RWPE1 (cell line): ENCODE measurements at places on chromosomes 11 and 22.

DNA sequence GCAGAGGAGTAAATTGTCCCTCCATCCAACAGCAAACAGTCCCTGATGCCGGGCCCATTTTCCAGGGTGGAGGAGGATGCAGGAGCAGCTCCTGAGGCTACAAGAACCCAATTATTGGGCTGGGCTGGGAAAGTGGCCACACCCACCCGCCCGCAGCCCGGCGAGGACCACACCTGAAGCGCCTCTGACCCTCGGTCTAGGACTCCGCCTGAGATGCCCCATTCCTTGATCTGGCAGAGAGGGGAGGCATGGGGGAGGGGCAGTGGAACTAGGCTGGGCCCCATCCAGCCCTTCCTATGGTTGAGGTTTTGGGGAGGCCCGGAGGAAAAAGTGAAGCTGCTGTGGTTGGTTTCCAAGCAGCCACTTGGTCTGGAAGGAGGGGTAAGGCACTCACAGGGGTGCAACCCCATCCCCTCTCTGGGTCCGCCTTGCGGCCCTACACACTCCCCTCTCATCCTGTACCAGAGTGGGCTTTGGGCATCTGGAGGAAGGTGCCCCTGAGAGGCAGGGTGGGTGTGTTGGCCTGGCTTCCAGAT lies 2.4 kb upstream of the LGALS1 start:
- DNase-seq, result no peak

DNA sequence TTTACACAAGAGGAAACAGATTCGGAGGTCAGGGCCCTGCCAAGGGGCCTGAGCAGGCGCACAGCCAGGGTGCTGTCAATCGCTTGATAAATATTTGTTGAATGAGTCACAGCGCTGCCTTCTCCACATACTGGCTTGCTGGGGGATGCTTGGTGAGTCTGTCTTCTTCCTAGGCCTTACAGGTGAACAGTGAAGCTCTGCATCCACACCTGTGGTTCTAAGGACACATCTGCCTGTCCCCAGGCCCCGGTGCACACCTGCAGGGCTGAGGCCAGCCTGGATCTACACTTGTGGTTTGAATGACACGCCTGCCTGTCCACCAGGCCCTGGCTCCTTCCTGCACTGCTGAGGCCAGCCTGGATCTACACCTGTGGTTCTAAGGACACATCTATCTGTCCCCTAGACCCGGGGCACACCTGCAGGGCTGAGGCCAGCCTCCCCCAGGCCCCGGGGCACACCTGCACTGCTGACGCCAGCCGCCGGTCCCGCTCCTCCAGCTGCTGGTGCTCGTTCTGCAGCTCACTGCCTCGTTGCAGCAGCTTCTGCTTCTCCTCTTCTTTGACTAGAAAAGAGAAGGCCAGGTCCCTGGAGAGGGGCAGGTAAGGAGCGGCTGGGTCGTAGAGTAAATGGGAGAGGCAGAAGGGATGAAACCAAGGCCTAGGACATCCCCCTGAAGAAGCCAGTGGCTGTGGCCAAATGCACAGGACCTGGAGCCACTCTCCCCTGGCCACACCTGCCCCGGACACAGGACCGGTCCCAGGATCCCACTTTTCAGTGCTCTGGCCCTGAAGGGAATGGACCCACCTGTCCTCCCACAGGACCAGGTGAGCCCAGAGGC lies 124.6 kb downstream of the PHF21B start:
- peak; percentile 22 for DNase-seq

DNA sequence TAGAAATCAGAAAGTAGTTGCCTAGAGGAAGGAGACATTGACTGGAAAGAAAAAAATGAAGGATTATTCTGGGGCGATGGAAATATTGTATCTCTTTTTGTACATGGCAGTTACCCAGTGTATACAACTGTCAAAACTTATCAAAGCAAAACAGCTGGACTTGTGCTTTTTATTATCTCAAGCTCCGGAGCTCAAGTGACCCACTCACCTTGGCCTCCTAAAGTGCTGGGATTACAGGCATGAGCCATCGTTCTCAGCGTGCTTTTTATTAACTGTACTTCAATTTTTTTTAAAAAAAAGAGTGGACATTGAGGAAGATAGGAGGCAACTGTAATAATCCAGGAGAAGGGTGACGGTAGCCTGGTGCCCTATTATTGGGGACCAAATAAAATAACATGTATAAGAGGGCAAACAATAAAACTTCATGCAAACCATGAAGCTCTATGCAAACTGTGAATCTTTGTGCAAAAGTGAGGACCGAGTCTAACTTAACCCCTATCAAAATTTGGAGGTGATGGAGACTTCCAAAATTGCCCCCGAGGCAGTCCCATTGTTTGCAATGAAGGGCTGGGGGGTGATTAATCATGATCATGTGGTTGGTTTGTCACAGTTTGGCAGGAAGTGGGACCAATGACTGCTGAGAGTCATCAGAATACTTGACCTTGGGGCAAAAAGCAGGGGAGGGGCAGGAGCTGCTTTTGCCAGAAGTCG lies 23.5 kb downstream of the FZD4 start:
- DNase-seq, result peak; percentile 48

DNA sequence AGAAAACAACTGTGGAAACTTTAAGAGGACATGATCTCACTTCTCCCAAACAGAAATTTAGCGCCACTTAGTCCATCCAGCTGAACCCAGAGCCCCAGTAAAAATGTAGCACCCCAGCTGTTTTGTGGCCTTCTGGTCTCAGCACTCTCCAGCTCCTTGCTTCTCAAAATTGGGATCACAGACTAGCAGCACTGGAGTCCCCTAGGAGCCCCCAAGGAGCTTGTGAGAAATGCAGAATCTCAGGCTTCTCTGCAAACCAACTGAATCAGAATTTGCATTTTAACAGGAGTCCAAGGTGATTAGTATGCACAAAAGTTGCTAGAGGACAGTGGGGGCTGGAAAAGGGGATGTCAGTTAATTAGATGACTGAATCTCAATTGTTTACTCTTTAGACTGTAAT lies 89.8 kb upstream of the FIBIN start:
- no peak for DNase-seq

- DNase-seq, result no peak
Measured at GRCh38 chr11:2280208-2280607, 9.8 kb upstream of the ASCL2 start.

GRCh38 chr11:103699216-103699615 lies 337.2 kb upstream of the DDI1 start:
- DNase-seq, result no peak

DNA sequence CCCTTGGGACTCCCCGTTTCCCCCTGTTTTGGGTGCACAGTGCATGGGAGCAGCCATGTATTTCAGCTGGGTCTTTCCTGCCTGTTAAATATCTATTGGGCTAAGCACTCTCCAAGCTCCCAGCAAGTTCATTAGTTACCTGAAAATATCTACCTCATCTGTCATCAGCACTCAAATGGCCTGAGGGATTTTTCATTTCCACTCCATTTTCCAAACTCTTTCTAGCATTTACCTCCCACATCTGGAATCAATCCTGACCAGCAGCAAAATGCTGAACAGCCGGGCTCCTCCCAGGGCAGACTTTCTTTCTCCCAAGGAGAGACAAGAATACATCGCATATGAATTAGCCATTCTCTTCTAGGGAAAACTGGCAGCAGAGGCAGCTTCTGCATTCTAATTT lies 273.5 kb upstream of the MPPED2 start:
- no peak for DNase-seq
